ENCODE measurements at places on chromosomes 6 and 20.
A peak's percentile ranks its signal among the peaks of the same experiment; 100 is the strongest.

- DNase-seq: no peak
These were observed 22.3 kb upstream of the TOP1 start for GRCh38 chr20:41006126-41006935.

GRCh38 chr6:52595796-52596130 lies 18.9 kb upstream of the TRAM2 start:
- DNase-seq: no peak

- DNase-seq: no peak
These were observed 542 bp downstream of the FGD2 start for GRCh38 chr6:37005827-37006567.

- DNase-seq: no peak
These were observed 27.3 kb downstream of the RIN2 start for GRCh38 chr20:19785173-19785982.

DNA sequence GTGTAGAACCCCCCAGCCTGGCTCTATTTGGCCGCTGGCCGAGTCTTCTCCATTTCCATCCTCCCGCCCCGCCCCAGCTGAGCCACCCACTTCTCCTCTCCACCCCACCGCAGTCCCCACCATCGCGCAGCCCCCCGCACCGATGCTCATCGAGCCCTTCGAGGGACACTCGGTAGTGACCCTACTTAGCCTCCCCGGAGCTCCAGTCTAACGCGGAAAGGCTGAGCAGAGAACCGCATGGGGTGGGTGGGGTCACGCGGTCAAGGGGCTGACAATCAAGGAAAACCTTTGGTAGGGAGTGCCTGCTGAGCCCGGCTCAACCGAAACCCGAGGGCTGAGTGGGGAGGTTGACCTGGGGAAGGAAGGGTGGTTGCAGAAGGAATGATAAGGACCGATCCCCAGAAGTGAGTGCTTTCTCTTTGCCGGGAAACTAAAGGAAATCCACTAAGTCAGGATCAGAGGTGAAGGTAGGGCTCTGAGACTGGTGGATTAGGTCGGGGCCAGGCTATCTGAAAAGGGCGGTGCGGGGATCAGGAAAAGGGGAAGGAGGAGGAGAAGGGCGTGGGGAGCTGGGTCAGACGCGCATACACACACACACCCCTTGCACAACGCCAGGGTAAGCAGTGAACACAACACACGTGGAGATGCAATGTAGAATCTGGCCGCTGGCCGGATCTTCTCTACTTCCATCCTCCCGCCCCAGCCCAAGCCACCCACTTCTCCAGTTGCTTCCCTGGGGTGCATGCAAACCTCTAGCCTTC lies 49.8 kb downstream of the CPXM1 start:
- DNase-seq: peak; percentile 11

DNA sequence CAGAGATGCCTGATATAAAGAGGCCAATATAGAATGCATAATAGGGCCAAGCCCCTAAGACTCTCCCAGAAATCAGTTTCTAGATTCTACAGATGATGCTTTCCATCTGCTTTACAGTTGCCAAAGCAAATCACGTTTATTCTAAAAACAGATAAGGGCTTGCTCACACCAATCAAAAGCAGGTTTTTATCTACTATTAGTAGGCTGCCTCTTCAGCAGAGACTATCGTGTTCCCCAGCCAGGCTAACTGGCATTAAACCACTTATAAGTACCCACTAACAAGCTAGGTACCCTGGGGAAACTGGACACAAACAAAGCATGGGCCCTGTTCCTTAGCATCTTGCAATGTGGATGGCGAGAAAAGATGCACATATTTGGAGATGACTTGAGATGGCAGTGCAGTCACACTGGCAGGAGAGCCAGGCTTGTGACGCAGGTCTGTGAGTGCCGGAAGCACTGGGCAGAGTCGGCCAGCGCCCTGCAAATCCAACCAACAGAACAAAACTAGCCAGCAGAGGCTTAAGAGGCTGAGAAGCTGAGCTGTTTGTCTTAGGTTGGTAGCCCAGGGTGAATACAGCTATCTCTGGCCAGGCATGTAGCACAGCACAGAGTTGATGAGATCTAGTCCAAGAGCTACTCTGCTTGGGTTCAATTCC lies 73.4 kb downstream of the GFOD1 start:
- no peak for DNase-seq

GRCh38 chr6:67698534-67698933 lies 936.5 kb upstream of the ADGRB3 start:
- DNase-seq: no peak

- DNase-seq: no peak
These were observed 479 bp downstream of the SLC39A7 start for GRCh38 chr6:33201147-33201545.

DNA sequence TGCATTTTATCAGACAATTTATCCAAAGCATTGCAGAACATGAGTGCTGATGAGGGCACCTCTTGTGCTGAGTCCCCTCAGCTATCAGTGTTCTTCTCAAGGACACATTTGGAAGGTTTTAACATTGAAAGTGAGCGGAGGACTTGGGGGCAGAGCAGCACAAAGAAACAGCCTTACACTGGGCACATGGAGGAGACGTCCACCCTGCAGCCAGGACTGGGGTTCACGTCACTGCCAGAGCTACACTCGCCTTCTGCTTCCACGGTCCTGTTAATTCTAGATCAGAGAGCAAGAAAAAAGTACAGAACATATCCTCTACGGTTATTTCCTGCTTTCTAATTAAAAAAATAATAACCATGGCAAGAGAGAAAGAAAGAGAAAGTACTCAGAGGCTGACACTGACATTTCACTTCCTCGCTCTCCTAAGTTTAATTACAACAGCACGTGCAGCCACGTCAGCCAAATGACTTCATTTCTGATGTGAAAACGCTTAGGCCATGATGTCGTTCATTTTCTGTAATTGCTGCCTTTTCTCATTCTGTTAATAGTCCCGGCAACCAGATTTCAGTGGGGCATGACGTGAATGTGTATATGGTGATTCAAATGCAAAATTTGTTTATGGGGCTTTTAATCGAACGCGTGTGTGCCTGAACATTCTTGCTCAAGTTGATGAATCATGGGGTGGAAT lies 5.1 kb downstream of the PRND start:
- DNase-seq: peak; percentile 63

- no peak for DNase-seq
These were observed 67.2 kb downstream of the TRIM27 start for GRCh38 chr6:28856620-28857005.

DNA sequence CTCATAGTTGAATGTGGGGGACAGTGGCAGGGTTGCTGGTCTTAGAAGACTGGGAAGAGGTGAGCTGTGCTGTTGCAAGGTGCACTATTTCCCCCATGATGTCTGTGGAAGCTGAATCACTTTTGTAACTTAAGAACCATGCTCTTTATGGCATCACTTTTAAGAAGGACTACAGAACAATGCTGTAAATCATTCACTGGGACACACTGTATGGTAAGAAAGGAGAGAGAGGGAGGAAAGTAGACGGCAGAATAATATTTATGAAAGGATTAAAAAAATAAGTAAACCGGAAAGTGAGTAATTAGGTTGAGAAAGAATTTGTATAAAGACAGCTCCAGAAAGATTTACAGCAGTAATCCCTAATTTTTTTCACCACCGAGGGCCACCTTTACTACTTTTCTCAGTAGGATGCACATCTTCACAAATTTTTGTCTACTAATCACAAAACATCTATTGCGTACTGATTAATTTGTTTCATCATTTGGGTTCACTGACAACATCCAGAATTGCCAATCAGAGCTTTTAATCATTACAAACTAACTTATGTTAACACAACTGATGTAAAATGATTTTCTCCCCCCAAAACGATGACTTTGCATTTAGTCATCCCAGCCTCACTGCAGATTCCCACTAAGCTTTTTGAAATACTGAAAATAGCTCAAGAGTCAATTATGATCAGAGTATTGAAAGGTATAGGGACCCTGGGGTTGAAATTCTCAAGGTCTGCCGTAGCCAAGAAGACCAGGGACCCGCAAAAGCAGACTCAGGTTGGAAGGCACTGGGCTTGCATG lies 560.7 kb upstream of the NOX3 start:
- DNase-seq: no peak

- DNase-seq: no peak
These were observed 462.9 kb downstream of the COL12A1 start for GRCh38 chr6:74742793-74743508.

DNA sequence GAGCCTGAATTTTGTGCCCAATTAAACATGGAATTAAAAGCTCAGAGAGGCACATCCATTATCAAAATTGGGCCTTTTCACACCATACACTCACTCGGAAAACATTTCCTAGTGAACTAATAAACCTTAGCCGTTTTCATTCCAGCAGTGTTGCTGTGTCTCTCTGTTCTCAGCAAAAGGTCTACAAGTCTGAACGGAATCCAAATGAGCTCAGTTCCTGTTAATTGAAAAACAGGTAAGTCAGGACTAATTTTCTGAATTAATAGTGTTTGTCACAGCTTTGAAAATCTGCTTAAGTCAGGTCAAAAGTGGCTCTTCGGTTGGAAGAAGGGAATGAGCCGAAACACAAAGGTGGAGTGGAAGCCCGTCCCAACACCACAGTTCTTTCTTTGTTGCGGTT lies 163.3 kb upstream of the RALGAPA2 start:
- no peak for DNase-seq

DNA sequence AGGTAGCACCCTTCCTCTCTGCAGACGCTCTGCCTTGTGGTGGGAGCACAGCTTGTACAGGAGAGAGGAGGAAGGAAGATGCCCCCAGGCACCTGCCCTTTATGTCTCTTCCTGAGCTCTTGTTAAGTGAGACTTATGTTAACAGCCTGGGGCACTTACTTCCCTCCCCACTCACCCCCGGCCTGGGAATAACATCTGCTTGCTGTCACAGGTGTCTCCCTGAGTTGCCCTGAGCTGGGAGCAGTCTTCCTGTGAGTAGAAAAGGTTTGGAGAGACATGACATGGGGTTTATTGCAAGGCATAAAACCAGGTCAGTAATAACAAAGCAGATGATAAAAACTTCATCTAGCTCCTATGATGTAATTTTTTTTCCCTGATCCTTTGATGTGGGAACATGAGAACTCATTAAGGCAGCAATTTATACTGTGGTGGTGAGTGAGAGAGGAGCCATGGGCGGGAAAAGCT lies 1.9 kb downstream of the SSTR4 start:
- DNase-seq: no peak

Measured in activated CD4-positive, alpha-beta T cell treated with anti-CD3 and anti-CD28 coated beads, Interleukin-2, amount 10 ng/mL, durations not matched to agents 7 days and 5 days (primary cell).